ENCODE measurements at places on chromosomes 12 and 14.

- no peak for DNase-seq
Measured at GRCh38 chr14:79101388-79101787, 931.2 kb downstream of the NRXN3 start.

DNA sequence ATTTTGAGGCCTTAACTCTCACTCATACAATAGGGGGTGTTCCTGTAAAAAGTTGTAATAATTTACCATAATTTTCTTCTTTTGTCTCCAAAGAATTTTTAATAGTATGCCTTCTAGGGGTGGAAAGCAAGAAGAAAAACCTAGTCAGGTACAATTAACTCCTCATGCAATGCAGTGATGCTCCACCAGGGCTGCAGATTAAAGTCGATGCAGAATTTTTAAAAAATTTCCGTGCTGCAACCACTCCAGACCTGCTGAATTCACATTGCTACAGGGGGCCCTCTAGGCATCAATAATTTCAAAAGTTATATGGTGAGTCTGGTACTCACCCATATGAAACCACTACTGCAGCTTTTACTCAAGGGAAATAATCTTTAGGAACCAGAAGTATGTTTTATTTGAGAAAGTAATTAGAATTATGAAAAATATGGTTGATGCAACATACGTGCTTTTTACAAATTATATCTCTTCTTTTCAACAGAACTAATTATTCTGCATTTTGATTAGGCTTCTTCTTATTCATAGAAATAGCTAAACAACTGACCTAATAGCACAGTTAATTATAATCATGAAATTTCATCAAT is 353.2 kb downstream of the BCAT1 start:
- no peak for DNase-seq

GRCh38 chr14:97010491-97011160 is 213.4 kb downstream of the VRK1 start:
- DNase-seq = no peak

DNA sequence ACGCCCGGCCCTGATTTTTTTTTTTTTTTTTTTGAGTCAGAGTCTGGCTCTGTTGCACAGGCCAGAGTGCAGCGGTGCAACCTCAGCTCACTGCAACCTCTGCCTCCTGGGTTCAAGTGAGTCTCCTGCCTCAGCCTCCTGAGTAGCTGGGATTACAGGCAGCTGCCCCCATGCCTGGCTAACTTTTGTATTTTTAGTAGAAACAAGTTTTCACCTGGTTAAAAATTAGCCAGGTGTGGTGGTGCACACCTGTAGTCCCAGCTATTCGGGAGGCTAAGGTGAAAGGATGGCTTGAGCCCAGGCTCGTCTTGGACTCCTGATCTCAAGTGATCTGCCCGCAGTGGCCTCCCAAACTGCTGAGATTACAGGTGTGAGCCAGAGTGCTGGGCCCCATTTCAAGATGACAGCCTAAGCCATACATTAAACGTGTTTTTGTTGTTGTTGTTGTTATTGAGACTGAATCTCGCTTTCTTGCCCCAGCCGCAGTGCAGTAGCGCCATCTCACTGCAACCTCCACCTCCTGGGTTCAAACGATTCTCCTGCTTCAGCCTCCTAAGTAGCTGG is 42.7 kb upstream of the EAPP start:
- DNase-seq = no peak

GRCh38 chr14:75840911-75841310 is 140.9 kb downstream of the TGFB3 start:
- DNase-seq = no peak

DNA sequence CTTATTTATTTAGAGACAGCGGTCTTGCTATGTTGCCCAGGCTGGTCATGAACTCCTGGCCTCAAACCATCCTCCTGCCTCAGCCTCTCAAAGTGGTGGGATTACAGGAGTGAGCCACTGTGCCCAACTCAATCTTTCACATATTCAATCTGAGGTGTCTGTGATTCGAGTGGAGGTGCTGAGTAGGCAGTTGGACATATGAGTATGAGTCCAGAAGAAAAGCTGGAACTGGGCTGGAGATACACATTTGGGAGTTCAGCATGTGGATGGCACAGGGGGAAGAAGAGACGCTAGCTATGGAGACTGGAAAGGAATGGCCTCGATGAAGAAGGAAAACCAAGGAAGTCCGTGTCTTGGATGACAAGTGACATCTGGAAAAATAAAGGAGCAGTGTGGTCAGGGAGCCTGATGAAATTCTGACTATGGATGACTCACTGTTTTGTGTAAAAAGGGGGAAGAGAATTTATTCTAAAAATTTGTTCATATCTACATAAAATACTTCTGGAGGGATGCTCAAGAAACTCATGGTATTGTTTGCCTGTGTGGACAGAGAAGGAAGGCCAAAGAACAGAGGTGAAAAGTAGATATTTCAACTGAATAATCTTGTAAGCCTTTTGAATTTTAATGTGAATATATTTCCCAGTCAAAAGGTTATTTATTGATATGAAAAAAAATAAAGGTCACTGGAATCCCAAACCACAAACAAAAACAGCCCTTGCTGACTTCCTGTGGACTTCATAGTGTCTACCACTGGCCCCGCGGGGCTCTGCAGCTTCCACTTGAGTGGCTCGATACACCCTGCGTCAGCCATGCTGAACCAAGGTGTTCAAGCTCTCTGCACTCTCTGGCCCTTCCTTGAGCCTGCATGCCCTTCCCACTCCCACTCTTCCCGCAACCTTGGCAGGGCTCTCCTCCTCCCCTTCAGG is 8.9 kb upstream of the LTA4H start:
- DNase-seq = no peak

- DNase-seq = no peak
Measured at GRCh38 chr12:79127271-79127751, 262.7 kb downstream of the SYT1 start.

DNA sequence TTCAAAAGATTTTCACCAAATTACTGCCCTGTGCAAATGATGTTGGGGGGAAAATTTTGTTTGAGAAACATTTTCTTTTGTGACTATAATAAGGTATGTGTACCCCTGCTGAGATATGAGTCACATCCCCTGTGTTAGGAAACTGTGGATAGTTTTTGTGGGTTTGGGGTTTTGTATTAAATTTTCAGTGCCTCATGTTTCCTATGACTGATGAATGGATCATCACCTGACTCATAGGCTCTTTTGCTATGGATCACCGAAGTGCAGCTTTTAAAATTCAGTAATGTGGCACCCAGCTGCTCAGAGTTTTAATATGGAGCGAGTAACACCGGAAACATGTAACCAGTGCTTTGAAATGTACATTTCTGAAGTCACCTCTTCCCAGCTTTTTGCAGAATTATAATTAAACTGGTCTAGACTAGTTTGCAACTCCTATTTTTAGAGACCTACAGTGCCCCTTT is 167.4 kb upstream of the HMGA2 start:
- no peak for DNase-seq

DNA sequence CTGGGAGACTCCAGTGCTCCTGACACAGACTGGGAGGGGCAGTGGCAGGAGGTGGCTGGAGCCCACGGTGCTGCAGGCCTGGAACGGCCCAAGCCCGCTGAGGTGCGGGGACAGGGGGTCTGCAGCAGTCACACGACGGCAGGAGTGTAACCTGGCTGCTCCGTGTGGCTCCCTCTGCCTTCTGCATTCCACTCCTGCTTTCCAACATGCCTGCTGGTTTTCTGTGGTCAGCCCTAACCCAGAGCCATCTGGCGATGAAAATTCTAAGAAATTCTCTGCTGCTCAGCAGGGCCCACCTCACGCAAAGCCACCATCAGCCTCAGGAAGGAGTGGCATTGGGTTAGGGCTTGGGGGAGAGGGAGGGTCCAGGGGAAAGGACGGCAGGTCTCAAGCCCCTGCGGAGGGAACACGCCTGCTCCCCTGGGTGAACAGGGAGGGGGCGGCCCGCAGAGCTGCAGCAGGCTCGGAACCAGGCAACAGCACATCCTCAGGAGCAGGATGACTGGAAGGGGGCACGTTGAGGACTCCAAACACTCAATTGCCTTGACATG is 5.0 kb upstream of the FBRSL1 start:
- no peak for DNase-seq

DNA sequence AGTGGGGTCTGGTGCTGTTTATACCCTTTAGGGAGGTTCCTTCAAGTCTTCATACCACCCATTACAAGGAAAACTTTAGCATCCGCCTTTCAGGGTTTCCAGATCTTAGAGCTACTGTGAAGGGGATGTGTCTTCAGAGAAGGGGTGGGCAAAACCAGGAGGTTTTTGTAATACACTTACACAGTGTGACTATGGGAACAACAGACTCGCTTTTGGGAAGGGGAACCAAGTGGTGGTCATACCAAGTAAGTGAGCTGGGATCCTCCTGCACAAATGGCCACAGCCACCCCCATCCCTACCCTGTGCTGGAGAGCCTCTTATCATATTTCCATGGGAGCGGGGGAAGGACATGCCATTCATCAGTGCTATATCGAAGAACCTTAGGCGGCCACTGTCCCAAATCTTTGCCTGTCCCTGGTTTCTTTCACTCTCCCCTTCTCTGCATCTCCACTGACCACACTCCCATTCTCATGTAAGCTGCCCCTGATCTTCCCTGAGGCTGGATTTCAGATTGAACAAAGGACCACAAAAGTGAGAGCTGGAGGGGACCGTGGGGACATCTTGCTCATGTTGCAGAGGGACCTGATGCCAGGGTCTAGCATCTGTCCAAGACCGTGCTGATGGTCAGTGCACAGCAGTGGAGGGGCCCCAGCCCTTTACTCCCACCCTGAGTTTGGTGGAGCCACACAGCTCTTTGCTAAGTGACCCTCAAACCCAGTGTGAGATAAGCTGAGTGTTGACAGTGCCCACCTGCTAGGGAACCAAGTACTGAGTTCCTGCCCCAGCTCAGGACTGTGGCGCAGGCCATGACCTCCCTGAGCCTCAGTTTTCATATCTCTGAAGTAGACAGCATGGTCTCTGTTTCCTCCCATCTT is 51.4 kb downstream of the DAD1 start:
- DNase-seq = no peak

GRCh38 chr14:68551045-68551683 is 241.7 kb downstream of the ZFP36L1 start:
- DNase-seq = no peak

GRCh38 chr14:37650356-37651037 is 55.1 kb downstream of the TTC6 start:
- DNase-seq = no peak

- no peak for DNase-seq
Measured at GRCh38 chr12:119989361-119989730, 310 bp downstream of the BICDL1 start.

GRCh38 chr12:62123721-62124203 is 136.4 kb upstream of the USP15 start:
- no peak for DNase-seq

GRCh38 chr12:42167711-42168110 is 23.0 kb upstream of the GXYLT1 start:
- no peak for DNase-seq

DNA sequence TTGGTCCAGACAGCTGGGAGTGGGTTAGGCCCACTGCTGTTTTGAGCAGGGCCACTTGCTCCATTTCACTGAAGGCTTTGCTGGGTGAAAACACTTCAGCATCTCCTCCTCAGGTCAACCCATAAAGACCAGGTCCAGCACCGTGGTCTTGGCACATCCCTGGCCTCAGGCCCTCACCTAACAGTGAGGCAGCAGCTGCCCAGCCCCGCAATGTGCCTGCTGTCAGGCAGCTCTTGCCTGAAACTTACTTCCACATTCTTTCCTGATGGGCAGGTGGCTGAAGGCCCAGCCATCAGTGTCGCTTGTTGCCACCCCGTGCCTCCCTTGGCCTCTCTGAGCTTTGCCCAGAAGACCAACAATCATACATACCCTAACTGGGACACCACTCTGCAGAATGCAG is 54.4 kb downstream of the ANAPC7 start:
- no peak for DNase-seq

Measured in stimulated activated CD8-positive, alpha-beta memory T cell treated with anti-CD3 and anti-CD28 coated beads, Interleukin-7, amount 100 ng/mL, for 24 hours (primary cell).